ENCODE measurements at places on chromosomes 1 and 21. TPM values are rescaled to one million over a fixed set of nuclear protein-coding genes. Genes with fewer than 3 reads are reported as not detected.

Gene CITED4
- total RNA-seq: 28.4 TPM

Gene SYT6
- total RNA-seq: 0.20 TPM

GRCh38 chr21:45573452-45574035 is 31.3 kb upstream of the SLC19A1 start:
- DNase-seq: no peak
- H3K4me3 ChIP-seq: no peak overlapping the region
- no peaks in the 10 kb centered on the region for H3K36me3 ChIP-seq
- H3K27me3 ChIP-seq: peaks cover 20% of the 10 kb centered on the region

- H3K36me3 ChIP-seq: no peaks in the 10 kb centered on the region
- no peak overlapping the region for H3K4me3 ChIP-seq
- H3K4me1 ChIP-seq: peaks cover 12% of the 10 kb centered on the region
- H3K27me3 ChIP-seq: no peaks in the 10 kb centered on the region
Observed at GRCh38 chr1:27513958-27514357, 24.0 kb upstream of the WASF2 start.

GRCh38 chr1:81213279-81213678 is 587.5 kb upstream of the ADGRL2 start:
- no peak for DNase-seq
- H3K36me3 ChIP-seq: no peaks in the 10 kb centered on the region

All from T-cell (primary cell).